ENCODE measurements at places on chromosomes 16 and 17. TPM values are rescaled to one million over a fixed set of nuclear protein-coding genes. Genes with fewer than 3 reads are reported as not detected.

The SCPEP1 gene
- 32.1 TPM for polyA plus RNA-seq

The SPHK1 gene
- 94.2 TPM for polyA plus RNA-seq

The AMDHD2 gene
- polyA plus RNA-seq: 30.3 TPM

The SOCS1 gene
- 19.9 TPM for polyA plus RNA-seq

The PLCG2 gene
- polyA plus RNA-seq: 0.14 TPM

The CDH1 gene
- not detected for polyA plus RNA-seq

The SYCE1L gene
- polyA plus RNA-seq: not detected

The KRT16 gene
- not detected for polyA plus RNA-seq

DNA sequence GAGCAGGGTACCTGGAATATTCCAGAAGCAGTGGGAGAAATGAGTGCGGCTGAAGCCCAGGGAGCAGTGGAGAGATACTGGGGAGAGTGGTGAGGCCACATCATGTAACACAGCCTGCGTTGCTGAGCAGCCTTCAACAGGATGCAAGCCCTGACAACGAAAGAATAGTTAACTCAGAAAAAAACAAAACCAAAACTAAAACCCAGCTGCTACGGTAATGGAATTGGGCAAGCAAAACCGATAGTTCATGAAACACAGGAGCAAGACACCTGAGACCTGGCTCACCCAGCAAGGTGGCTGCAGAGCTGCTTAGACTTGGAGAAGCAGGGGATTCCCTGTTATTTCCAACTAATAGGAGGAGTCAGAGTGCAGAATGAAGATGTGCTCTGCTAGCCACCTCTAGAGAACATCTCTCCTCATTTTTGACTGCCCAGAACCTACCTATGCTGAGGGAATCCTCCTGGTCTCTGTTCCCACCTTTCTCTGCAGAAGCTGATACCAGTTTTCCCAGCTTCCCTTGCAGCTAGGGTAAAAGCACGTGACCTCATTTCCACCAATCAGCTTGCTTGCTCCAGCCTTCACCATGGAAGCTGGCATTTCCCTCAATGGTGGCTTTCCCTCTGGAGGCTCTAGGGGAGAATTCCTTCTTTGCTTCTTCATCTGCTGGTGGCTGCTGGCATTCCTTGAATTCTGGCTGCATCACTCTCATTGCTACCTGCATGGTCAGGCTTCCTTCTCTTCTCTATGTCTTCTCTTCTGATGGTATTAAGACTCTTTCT, 59.4 kb upstream of the XYLT1 start:
- no peaks in the 10 kb centered on the region for H3K36me3 ChIP-seq
- H3K27ac ChIP-seq: no peak overlapping the region
- peaks cover 2% of the 10 kb centered on the region for H3K27me3 ChIP-seq
- no peak overlapping the region for H3K4me3 ChIP-seq

DNA sequence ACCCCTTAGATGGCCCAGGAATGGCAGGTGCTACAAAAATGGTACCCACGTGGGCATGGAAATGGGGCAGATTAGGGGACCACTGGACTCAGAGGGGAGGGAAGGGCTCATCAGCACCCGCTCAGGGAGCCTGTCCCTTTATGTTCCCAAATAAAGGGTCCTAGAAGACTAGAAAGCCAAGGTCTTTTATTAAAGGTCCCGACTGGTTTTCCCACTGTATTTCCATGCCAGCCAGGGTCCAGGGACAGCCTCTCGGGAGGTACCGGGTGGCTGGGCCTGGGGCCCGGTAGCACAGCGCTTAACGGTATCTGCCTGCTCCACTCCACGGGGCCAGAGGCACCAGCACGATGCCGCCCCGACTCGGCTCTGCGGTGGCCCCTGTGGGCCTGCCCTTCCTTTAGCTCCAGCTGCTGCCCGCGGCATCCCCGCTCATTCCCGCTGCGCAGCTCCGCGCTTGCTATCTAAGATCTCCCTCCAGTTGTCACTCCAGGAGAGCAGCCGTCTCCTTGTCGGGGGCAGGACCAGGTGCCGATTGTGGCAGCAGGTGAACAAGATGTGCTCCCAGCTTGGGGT, 1.4 kb downstream of the NT5C start:
- no peaks in the 10 kb centered on the region for H3K4me1 ChIP-seq
- no peak for DNase-seq

GRCh38 chr16:87288753-87289362, 28.3 kb downstream of the C16orf95 start:
- no peaks in the 10 kb centered on the region for H3K36me3 ChIP-seq
- peak; percentile 92 for DNase-seq
- peaks cover 9% of the 10 kb centered on the region for H3K27me3 ChIP-seq
- H3K4me3 ChIP-seq: no peak overlapping the region
- H3K4me1 ChIP-seq: peaks cover 2% of the 10 kb centered on the region

GRCh38 chr17:2401426-2402221, 764 bp upstream of the MNT start:
- peak overlapping the region; percentile 83 for H3K4me3 ChIP-seq
- no peaks in the 10 kb centered on the region for H3K36me3 ChIP-seq
- peak overlapping the region; percentile 93 for H3K27ac ChIP-seq
- peaks cover 42% of the 10 kb centered on the region for H3K4me1 ChIP-seq
- no peaks in the 10 kb centered on the region for H3K27me3 ChIP-seq

DNA sequence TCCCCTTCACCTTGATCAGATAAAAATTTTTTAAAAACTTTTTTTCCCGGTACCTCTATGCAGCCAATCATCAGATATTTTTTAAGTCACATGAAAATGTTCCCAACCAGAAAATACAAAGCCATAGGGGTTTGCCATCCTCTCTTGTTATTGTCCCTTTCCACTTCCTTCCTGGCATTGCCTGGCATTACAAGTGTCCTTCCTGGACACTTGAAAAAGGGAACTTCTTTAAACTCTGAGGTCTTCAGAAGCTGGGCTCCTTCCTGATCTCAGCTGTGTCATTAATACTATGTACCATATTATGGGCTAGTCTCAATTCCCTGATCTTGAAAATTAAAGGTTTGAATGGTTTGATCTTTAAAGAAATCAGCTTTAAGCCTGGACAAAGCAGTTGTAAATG, 64.9 kb downstream of the TEX14 start:
- no peaks in the 10 kb centered on the region for H3K4me1 ChIP-seq
- H3K27ac ChIP-seq: no peak overlapping the region
- H3K27me3 ChIP-seq: peaks cover 8% of the 10 kb centered on the region
- H3K36me3 ChIP-seq: no peaks in the 10 kb centered on the region

GRCh38 chr17:28983286-28984230, 22.3 kb downstream of the SEZ6 start:
- no peaks in the 10 kb centered on the region for H3K36me3 ChIP-seq
- peaks cover 85% of the 10 kb centered on the region for H3K27me3 ChIP-seq
- H3K27ac ChIP-seq: no peak overlapping the region
- peak; percentile 11 for DNase-seq

- no peaks in the 10 kb centered on the region for H3K27me3 ChIP-seq
- peaks cover 36% of the 10 kb centered on the region for H3K36me3 ChIP-seq
- no peak for DNase-seq
- H3K27ac ChIP-seq: no peak overlapping the region
- no peak overlapping the region for H3K4me3 ChIP-seq
- H3K4me1 ChIP-seq: peaks cover 19% of the 10 kb centered on the region
Measured at GRCh38 chr17:2704031-2704889, 7.3 kb downstream of the CLUH start.

DNA sequence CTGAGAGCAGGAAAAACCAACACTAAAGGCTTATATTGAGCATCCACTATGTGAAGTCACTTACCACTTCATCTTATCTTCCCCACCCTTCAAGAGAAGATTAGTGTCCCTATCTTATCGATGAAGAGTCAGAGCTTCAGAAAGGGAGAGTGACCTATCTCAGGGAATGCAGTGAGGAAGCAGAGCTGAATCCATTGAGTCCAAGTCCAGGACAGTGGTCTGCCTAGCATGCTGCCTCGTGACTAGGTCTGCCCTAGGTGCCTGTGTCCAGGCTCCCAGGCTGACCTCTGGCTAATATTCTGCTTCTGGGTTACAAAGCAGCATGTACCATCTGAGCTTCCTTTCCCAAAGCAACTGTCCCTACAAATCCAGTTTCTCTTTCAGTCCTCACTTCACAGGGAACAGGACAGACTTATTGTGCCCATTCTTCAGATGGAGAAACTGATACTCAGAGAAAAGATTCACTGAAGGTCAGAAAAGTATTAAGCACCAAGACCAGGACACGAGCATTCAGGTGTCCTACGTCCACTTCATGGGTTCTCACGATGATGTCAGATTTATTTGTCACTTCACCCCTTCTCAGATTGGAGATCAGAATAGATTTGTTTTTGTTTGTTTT, 13.3 kb upstream of the FZD2 start:
- H3K27me3 ChIP-seq: no peaks in the 10 kb centered on the region
- no peaks in the 10 kb centered on the region for H3K36me3 ChIP-seq
- H3K27ac ChIP-seq: peak overlapping the region; percentile 99
- no peak overlapping the region for H3K4me3 ChIP-seq
- no peak for DNase-seq

GRCh38 chr17:75142236-75142971, 10.9 kb upstream of the NT5C start:
- DNase-seq: no peak
- no peak overlapping the region for H3K4me3 ChIP-seq
- 0 out of 2 replicates have a peak, but pooled peaks cover 4% of the 10 kb centered on the region for H3K4me1 ChIP-seq
- H3K27ac ChIP-seq: no peak overlapping the region
- no peaks in the 10 kb centered on the region for H3K27me3 ChIP-seq

GRCh38 chr16:67539271-67539670, 10.6 kb downstream of the RIPOR1 start:
- H3K36me3 ChIP-seq: peaks cover 53% of the 10 kb centered on the region
- H3K27ac ChIP-seq: no peak overlapping the region
- DNase-seq: no peak
- H3K4me1 ChIP-seq: peaks cover 12% of the 10 kb centered on the region
- no peaks in the 10 kb centered on the region for H3K27me3 ChIP-seq

DNA sequence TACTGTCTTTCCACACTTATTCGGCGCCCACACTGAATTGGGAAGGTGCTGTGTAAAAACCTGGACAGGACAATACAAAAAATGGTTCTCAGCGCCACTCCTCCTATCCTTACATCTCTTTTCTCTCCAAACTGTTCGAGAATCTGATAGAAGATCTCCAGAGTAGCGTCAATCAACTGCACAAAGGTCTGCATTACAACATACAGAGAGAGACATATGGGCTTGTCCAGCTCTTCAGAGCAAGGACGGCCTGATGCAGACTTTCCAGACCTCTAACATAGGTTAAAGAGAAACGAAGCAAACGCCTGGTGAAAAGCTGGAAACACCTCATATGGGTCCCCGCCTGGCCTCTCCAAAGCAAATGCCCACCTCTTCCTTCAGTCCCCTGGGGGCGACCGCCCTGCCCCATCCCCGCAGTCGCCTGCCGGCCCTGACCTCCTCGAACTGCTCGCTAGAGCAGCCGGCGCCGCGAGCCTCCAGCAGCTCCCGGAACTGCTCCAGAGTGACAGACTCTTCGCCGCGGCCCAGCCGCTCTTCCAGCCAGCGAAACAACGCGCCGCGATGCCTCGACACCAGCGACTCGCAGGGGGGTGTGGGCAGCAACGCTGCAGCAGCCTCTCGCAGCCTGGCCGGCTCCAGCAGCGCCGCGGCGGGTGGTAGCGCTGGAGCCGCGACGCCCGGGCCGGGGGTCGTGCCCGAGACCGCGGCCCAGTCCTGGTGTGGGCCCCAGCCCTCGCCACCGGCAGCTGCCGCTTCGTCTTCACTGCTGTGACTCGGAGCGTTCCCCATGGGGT, 526 bp downstream of the ZZEF1 start:
- peak; percentile 17 for DNase-seq
- peak overlapping the region; percentile 65 for H3K4me3 ChIP-seq
- no peaks in the 10 kb centered on the region for H3K36me3 ChIP-seq
- peaks cover 2% of the 10 kb centered on the region for H3K4me1 ChIP-seq

DNA sequence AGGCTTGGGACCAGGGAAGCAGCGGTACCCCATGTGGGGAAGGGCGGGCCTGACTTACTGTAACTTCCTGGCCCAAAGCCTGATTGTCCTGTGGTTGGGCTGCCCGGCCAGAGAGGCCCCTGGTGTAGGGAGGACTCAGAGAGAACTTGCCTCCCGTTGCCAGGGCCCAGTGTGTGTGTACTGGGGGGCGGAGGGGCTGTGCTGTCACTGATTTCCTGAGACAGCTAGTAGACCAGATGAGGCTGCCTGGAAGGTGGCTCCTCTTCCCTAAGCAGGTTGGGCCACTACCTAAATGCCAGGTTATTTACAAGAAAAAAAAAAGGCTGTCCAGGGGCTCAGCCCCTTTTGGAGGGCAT, 16.7 kb downstream of the SOCS3 start:
- peak overlapping the region; percentile 99 for H3K27ac ChIP-seq
- DNase-seq: peak; percentile 87
- H3K27me3 ChIP-seq: no peaks in the 10 kb centered on the region

- no peaks in the 10 kb centered on the region for H3K36me3 ChIP-seq
- H3K4me1 ChIP-seq: no peaks in the 10 kb centered on the region
- no peak overlapping the region for H3K27ac ChIP-seq
- H3K4me3 ChIP-seq: no peak overlapping the region
- no peak for DNase-seq
Measured at GRCh38 chr16:74053826-74054225, 242.8 kb upstream of the PSMD7 start.

- H3K36me3 ChIP-seq: no peaks in the 10 kb centered on the region
- peak; percentile 11 for DNase-seq
- no peaks in the 10 kb centered on the region for H3K27me3 ChIP-seq
Measured at GRCh38 chr17:56314026-56314425, 160.8 kb downstream of the ANKFN1 start.

- no peak overlapping the region for H3K27ac ChIP-seq
- H3K4me1 ChIP-seq: no peaks in the 10 kb centered on the region
- no peaks in the 10 kb centered on the region for H3K36me3 ChIP-seq
- peaks cover 3% of the 10 kb centered on the region for H3K27me3 ChIP-seq
- H3K4me3 ChIP-seq: no peak overlapping the region
Measured at GRCh38 chr16:51439271-51439670, 288.2 kb upstream of the SALL1 start.

- DNase-seq: peak; percentile 27
- peaks cover 14% of the 10 kb centered on the region for H3K36me3 ChIP-seq
- H3K4me3 ChIP-seq: no peak overlapping the region
- no peaks in the 10 kb centered on the region for H3K27me3 ChIP-seq
- H3K4me1 ChIP-seq: no peaks in the 10 kb centered on the region
- no peak overlapping the region for H3K27ac ChIP-seq
Measured at GRCh38 chr16:495127-495748, 32.3 kb upstream of the CAPN15 start.

DNA sequence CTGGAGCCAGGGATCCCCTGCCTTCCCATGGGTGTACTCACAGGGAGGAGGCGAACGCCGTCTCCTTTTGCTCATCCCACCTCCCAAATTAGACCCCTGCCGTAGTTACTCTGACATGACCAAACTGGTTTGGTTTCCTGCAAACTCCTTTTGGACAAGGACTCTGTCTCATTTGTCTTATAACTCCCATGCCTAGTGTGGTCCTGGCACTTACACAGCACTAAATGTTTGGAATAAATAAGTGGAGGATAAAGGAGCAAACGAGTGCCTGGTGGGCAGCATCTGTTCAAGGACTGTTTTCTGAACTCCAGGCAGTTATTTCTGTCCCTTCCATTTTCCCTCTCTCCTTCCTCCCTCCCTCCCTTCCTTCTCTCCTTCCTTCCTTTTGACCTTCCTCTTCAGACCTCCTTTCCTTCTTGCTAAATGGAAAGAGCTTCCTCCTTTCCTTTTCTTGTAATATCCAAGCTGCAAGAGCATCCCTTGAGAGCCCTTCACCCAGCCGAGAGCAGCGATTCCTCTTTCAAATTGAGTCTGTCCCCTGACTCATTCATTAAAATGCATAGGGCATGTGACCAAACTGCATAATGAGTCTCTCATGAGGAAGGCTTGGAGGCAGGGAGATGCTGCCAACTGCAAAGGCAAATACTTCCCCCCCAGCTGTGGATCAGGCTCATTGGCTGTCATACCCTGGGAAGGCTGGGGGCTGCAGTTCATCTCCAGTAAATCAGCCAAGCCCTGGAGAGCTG, 36.8 kb downstream of the CHD9 start:
- peak overlapping the region; percentile 81 for H3K27ac ChIP-seq
- no peaks in the 10 kb centered on the region for H3K27me3 ChIP-seq
- DNase-seq: peak; percentile 92
- no peaks in the 10 kb centered on the region for H3K36me3 ChIP-seq
- no peak overlapping the region for H3K4me3 ChIP-seq
